ENCODE measurements at places on chromosomes 6 and 20.

GRCh38 chr6:18427296-18427695 lies 40.1 kb downstream of the RNF144B start:
- DNase-seq, result no peak

DNA sequence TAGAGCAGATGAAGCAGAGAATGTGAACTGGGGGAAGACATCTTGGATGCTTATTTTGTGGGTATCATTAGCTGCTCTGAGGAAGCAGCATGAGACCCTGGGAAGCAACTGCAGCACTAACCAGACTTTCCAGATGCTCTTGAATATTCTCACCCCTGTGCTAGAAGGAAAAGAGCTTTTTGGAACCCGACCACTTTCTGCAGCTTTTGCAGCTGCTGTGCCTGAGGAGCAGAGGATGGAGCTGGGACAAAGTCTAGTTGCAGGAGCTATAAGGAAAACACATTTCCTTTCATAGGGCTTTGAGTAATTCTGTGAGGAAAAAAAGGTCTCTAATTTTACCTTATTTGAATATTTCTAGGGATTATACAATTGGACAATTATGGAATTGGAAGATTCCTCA lies 369.7 kb downstream of the CD109 start:
- no peak for DNase-seq

- no peak for DNase-seq
Observed at GRCh38 chr20:53245574-53245973, 273.4 kb downstream of the TSHZ2 start.

DNA sequence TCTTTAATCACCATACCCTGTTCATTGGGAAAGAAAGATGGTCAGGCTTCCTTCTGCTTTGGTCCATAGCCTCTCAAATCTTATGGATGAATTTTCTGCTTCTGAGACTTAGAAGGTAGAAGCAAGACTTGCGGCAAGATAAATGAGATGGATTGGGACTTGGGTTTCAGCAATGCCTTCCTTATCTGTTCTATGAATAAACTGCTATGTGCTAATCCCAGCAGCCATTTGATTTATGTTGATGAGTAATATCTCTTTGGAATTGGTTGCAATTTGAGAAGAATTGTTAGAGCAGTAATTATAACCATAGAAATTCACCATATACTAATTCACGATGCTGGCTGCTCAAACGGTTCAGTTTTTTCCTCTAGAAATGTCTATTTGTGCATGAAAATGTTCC lies 48.3 kb downstream of the TXLNB start:
- DNase-seq, result peak; percentile 34

GRCh38 chr20:58909585-58909984 lies 57.1 kb downstream of the GNAS start:
- no peak for DNase-seq

DNA sequence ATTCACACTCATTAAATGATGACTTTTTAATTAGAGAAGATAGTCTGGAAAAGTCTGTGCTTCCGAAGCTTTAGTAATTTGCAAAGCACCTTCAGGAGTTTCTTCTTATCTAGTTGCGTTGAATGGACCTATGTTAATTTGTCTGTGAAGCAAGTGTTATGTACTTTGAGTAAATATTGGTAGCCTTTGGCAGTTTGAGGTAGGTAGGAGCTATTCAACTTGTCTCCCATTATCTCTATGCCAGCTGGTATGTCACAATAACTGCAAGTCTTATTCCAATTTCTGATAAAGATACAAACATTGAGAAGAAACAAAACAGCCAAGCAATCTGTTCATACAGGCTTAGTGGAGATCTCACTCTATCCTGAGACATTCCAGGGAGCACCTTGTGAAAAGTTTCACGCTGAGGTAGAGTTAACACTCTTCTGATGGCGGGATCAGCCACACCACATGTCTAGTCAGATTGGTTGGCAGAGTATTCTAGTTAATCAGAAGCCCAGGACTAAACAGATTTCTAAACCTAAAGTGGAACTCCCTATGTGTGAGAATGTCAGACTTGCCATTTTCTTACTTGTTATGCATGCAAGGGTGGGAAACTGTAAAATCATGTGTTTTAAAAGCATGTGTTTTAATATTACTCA lies 219.8 kb upstream of the MANEA start:
- DNase-seq, result no peak

DNA sequence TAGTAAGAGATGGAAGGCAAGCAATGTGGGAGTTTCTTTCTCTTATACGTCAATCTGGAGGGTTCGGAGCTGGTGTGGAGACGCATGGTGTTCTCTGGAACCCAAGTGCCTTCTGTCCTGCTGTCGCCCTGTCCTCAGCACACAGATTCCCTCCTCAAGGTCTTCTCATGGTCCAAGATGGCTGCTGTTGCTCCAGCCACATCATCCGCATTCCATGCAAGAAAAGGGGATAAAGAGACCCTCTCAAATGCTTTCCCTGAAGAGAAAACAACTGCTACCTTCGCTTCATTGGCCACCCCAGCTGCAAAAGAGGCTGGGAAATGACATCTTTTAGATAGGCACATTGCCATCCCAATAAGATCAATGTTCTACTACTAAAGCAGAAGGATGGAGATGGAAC lies 151.2 kb downstream of the ANKRD60 start:
- DNase-seq, result no peak

- no peak for DNase-seq
Observed at GRCh38 chr6:150697515-150697914, 97.8 kb downstream of the PLEKHG1 start.

GRCh38 chr6:18436341-18436740 lies 49.2 kb downstream of the RNF144B start:
- DNase-seq, result no peak
